ENCODE measurements at places on chromosomes 4 and X.
A peak's percentile ranks its signal among the peaks of the same experiment; 100 is the strongest.

DNA sequence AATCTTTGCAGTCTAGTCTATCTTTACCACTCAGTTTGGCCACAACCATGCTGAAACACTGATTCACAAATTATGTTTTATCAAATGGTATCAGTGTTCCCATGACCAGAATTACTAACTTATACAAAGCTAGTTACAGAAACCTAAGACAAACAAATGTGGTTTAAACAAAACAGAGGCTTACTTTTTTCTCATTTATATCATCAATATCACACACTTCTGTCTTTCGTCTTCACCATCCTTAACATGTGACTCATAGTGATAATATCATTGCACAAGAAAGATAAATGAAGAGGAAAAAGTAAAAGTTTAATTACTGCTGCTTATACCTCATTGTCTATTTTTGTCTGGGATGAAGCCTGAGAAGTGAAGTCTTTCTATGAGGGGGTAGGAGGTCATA is 406.6 kb downstream of the PCDH10 start:
- DNase-seq: no peak

DNA sequence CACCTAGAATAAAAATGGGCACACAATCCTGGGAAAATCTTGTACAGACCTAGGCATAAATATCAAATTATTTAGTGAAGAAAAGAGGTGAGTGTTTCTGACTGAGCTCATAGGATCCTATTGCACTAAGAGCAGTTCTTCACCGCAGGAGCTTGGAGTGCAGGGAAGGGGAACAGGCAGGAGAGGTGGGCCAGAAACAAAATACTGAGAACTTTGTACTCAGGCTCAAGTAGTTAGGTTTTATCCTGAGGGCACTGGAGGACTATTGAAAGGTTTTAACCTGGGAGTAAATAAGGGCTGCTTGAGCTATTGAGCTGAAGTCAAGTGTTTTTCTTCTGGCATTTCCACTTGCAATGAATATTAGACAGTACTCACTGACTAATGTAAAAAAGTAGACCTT is 12.2 kb downstream of the EPHA5 start:
- DNase-seq: peak; percentile 6

DNA sequence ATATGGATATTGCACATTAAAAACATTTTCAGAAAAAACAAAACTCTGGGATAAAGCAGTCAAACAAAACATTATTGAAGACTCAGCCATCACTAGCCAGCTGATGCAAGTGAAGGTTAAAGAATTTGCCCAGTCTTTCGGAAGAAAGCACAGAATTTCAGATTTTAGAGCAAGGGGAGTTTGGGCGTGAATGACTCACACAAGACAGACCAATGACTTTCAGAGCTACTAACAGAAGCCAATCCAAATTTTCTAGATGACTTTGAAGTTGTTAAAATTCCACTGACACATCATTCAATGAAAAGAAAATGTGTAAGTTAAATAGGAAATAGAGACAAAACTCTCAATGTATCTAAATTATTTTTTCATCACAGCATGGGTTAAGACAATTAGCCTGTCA is 4.0 kb downstream of the MRFAP1L1 start:
- no peak for DNase-seq

DNA sequence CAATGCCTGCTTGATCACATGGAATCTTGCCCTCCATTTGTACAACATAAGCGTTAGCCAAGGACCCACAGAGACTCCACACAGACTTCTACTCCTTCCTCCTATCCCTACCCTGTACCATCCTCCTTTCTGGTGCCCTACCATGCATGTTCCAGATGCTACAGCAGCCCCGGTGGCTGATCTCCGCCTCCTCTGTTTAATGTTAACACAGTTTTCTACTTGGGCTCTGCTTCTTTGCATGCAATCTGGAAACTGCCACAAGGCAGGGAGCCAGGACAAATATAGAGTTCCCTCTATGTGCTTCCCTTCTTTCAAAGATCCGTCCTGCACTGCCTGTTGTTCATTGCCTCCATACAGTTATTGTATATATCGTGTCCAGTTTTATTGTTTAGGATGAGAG is 368.6 kb upstream of the TENM3 start:
- no peak for DNase-seq

DNA sequence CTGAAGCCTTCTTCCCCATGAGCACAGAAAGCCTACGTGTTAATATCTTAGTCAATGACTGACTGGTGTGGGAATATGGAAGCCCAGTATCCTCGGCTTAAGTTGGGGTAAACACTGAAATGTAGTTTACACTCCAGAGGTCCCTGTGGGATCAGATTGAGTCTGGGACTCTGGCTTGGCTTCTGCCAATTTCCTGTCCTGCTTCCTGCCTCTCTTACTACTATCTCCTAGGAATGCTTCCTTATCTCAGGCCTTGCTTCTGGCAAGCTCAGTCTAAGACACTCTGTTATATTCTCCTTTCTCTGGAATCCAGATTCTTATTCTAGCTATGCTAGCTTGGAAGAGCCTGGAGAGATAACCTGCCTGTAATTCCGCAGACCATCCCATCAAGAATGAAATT is 174.0 kb upstream of the LDB2 start:
- no peak for DNase-seq

GRCh38 chr4:174056959-174057358 is 226.5 kb downstream of the FBXO8 start:
- DNase-seq: no peak

DNA sequence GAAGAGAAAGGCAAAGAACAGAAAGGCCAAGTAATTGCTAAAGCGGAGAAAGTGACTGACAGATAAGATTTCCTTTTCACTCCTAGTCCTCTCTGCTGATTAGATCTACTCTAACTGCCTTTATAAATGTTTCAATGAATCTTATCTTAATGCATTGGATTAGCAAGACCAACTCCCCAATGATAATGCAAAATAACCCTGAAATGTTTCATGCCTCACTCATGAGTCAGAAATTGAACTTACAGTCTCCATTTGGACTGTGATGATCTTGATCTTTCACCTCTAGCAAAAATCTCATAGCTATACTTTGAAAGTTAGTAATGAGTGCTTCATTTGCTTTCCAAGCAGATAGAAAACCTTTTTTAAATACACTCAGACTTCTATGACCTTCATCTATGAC is 26.5 kb downstream of the SLC10A7 start:
- DNase-seq: no peak

DNA sequence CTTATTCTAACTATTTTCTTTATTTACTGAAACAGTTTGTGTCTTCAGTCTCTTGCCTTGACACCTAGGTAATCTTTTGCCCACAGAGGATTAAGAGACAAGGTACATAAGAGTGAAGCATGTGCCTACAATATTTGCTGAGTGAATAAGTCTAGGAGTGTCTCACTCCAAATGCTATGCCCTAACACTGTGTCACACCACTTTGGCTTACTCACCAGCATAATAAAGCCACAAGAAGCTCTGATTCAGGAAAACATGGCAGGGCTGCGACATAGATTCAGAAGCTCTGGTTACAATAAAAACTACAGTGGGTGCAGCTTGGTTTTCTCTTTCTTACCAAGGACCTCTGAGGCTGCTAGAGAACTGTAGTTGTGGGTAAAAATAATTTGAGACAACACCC is 127.1 kb downstream of the RBM46 start:
- no peak for DNase-seq

- no peak for DNase-seq
Measured at GRCh38 chr4:47270201-47270888, 193.2 kb downstream of the COMMD8 start.

DNA sequence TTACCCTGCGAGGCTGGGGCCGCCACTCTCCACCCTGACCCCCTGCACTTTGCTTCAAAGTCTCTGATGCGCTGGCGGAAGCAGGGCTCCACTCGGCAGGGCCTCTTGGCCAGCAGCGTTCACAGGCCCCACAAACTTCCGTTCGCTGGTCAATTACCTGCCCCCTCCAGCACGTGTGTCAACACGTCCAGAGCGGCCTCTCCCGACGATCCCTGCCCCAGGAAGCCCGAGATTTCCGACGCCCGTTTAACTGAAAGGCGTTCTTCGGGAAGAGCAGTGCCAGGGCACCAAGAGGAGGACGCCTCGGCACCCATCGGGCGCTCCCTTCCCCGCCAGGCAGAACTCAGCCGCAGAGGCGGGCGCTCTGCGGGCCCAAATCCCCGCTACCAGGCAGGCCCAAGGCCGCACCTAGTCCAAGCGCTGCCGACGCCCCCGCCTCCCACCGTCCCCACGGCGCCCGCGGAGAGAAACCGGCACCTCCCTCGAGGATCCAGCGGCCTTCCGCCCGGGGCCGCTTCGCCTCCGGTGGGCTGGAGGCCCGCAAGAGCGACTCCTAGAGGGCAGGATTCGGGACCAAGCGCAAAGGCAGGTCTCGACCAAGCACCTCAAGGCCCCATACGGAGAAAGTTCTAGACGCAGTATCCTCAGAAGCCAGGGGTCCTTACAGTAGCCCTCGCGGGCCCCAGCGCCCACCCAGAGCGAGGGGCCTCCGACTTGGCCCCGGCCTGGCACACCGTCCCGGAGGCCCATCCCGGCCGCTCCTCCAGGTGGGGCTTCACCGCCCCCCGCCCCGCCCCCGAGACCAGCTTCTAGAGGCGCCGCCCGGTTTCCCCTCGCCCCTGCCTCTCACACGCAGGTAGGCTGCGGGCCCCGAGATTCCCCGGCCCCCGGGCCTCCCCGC is 586 bp downstream of the BCAP31 start:
- DNase-seq: no peak

- DNase-seq: peak; percentile 22
Measured at GRCh38 chrX:153533091-153533490, 15.6 kb downstream of the ATP2B3 start.

- DNase-seq: peak; percentile 69
Measured at GRCh38 chrX:8726031-8726652, 5.8 kb downstream of the ANOS1 start.

GRCh38 chr4:17605236-17605635 is 9.2 kb upstream of the MED28 start:
- no peak for DNase-seq

- DNase-seq: no peak
Measured at GRCh38 chr4:52588771-52589591, 70.1 kb downstream of the USP46 start.

GRCh38 chrX:150012647-150013381 is 74.5 kb upstream of the EOLA2 start:
- no peak for DNase-seq

DNA sequence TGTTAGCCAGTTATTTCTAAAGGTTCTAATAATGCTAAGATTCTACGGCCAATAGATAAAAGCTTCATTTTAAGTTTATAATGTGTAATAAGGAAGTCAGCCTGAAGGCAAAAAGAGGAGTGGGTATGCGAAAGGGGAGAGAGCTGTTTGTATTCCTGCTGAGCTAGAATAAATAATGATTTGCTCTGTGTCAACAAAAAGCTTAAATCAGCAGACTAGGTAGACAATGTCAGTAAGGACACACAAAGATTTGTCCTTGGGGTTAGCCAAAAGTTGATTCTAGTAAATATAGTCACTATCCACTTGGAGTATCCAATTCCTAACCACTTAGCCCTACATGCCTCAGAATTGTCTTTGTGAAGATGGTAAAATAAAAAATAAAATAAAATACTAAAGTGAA is 90.3 kb upstream of the GRIA3 start:
- no peak for DNase-seq

DNA sequence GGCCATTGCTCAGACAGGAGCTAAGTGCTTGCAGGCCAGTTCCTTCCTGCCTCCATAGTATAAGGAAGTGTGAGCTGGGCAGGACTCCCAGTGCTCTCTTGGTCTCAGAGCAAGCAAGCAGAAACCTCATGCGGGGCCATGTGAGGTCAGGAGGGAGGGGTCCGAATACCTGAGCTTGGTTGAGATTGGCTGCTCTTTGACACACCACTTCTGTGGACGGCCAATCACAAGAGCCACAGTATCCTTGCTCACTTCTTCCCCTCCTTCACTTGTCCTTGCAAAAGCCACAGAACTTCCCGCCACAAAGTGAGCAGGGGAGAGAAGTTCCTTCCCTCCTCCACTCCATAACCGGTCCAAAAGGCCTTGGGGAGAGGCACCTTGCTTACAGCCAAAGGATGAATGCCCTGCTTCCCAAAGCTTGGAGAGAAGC is 56.7 kb downstream of the PRPS1 start:
- DNase-seq: no peak

GRCh38 chrX:46326161-46326560 is 219.1 kb downstream of the ZNF674 start:
- no peak for DNase-seq

- no peak for DNase-seq
Measured at GRCh38 chrX:56947699-56948098, 47.6 kb downstream of the SPIN3 start.

- DNase-seq: no peak
Measured at GRCh38 chrX:119145241-119145653, 17.6 kb upstream of the KIAA1210 start.

DNA sequence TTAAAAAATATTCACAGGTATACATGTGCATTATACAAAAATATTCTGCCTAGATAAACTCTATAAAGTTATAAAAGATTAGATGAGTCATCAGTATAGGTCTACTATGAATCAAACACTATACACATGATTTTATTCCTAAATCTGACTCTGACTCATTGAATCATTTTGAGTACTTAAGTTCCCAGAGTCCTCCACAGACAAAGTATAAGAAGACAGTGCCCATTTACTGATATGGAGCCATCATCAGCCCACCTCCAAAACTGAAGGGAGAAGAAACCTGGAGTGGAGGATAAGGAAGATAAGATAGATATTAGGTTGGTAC is 28.7 kb upstream of the ANTXR2 start:
- DNase-seq: no peak

GRCh38 chr4:153488006-153488891 is 22.1 kb downstream of the TMEM131L start:
- peak; percentile 20 for DNase-seq

DNA sequence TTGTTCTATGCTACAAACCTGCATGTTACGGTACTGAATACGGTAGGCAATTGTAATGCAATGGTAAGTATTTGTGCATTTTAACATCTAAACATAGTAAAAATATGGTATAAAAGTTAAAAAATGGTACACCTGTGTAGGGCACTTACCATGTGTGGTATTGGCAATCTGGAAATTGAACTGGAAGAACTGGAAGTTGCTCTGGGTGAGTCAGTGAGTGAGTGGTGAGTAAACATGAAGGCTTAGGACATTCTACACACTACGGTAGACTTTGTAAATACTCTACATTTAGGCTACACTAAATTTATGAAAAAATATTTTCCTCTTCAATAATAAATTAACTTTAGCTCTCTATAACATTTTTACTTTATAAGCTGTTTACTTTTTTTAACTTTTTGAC is 78.9 kb downstream of the RRAGB start:
- DNase-seq: no peak

- no peak for DNase-seq
Measured at GRCh38 chr4:144582105-144582850, 63.7 kb upstream of the HHIP start.

- DNase-seq: no peak
Measured at GRCh38 chr4:3337811-3338210, 45.0 kb downstream of the RGS12 start.

- no peak for DNase-seq
Measured at GRCh38 chr4:12958436-12958835, 525.7 kb downstream of the RAB28 start.

DNA sequence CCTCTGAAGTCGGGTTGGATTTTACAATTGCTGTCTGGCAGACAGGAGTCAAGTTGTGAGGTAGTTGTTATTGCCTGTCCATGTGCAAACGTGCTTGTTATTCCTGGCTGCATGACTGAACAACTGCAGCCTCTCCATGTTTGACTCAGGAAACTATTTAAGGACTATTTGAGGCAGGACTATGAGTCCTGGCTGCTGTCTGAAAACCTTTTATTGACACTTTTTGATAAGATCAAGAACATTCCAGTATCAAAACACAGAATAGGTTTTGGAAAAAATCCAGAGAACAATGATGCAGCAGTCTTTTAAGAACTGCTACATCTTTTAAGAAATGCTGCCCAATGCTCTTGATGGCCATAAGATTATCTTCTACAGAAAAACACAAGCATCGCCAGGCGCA is 10.0 kb upstream of the SPRY1 start:
- DNase-seq: no peak
